ENCODE measurements at places on chromosomes 1 and 21. TPM values are rescaled to one million over a fixed set of nuclear protein-coding genes. Genes with fewer than 3 reads are reported as not detected.

DNA sequence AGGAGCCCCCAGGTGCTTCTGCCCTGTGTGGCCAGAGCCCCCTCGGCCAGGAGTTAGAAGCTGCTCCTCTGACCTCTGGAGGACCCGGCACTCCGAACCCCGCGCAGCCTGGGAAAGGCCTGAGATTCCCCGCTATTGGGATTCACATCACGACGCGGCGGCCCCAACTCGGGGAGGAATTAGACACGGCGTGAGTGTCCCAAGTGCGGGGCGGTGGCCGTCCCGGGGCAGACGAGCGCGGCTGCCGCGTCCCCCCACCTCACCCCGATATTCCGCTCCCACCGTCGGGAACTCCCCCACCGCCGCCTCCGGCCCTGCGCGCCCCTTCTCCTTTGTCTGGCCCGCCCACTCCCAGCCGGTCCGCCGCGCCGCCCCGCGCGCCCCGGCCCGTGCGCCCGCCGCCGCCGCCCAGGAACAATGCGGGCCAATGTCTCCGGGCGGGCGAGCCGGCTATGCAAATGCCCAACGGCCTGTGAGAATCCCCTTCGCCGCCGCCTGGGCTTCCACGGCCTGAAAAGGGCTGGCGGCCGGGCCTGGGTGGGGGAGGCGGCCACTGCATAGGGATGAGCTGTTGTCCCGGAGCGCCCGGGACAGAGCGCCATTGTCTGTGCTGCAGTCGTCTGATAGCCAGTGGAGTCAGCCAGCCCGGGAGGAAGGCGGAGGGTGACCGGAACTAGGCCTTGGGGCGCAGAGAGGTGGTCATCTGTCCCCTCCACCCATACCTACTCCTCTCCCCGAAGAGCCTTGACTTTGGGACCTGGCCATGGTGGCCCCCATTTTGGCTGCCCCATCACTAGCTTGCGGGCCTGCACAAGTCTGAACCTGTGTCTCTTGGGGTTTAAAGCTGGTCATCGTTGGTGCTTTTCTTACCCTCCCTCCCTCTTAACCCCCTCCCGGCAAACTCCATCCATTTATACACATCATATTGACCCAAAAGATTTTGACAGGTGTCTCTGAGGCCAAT lies 19.4 kb downstream of the RHBG start:
- DNase-seq, result no peak

DNA sequence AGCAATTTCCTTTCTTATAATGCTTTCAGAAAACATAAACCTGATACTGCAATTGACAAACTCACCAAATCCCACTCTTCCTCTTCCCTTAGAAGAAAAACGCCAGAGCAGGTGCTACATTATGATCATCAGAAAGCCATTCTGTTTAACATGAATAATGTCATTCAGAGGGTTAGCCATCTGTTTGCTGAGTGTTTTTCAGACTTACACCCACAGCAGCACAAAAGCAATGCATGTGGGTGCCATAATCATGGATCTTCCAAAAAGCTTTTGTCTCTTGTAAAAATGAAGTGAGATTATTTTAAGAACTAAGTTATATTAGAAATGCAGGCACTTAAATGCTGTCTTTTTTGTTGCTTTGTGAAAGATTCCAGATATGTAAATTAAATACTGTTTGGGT lies 204.6 kb upstream of the TMPRSS15 start:
- no peak for DNase-seq

LRRC7 gene
- total RNA-seq, result not detected

SMIM1 gene
- total RNA-seq, result 1.2 TPM

CSF3R gene
- not detected for total RNA-seq
